ENCODE measurements at places on chromosomes 1 and 21.

DNA sequence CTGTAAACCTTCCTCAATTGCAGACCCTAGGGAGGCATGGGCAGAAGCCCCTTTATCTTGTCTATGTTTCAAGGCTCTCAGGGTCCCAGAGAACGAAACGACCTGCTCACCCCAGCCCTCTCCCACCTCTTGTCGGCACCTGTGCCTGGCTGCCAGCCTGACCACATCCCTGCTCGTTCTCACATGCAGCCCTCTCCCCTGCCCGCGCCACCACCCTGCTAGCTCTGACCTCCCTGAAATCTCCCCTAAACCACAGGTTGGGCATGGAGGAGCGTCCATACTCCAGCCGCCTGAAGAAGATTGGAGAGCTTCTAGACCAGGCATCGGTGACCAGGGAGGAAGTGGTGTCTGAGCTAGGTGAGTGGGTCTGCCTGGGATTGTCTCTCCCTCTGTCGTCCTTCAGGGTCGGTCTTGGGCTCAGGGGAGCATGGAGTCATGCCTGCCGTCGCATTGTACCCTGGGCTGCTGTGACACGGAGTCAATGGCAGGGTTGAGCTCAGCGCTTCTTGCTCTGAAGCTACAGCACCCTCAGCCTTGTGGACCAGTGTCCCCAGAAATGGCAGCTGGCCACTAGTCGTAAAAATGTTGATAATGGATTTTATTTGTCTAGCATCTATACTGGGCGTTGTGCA, 3.6 kb downstream of the ADPRS start:
- no peaks in the 10 kb centered on the region for H3K27me3 ChIP-seq
- H3K36me3 ChIP-seq, result peaks cover 44% of the 10 kb centered on the region
- H3K4me3 ChIP-seq, result no peak overlapping the region
- DNase-seq, result no peak

GRCh38 chr1:243487649-243488227, 231.9 kb downstream of the SDCCAG8 start:
- H3K27me3 ChIP-seq, result no peaks in the 10 kb centered on the region
- peaks cover 3% of the 10 kb centered on the region for H3K36me3 ChIP-seq
- peaks cover 16% of the 10 kb centered on the region for H3K4me1 ChIP-seq
- no peak overlapping the region for H3K27ac ChIP-seq
- no peak for DNase-seq
- H3K4me3 ChIP-seq, result no peak overlapping the region

GRCh38 chr1:29342983-29343382, 106.7 kb downstream of the PTPRU start:
- H3K4me1 ChIP-seq, result no peaks in the 10 kb centered on the region
- no peak for DNase-seq
- H3K36me3 ChIP-seq, result no peaks in the 10 kb centered on the region
- H3K4me3 ChIP-seq, result no peak overlapping the region

DNA sequence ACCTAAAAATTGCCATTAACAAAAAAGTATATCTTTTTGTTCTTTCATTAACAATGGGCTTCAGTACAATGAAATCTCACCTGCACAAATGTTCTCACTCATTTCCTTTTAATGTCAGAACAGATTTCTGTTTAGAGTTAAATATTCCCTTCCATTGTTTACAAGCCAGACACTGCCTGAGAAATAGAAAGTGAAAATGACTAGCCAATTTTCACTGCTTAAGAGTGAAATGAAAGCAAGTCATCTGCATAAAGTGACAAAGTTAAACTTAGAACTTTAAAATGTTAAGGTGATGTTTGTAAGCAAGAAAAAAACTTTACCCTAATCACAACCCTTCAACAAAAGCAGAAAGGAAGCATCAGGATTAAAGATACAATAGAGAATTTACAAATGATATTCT, 27.5 kb downstream of the COA6 start:
- no peaks in the 10 kb centered on the region for H3K36me3 ChIP-seq
- H3K27me3 ChIP-seq, result no peaks in the 10 kb centered on the region
- no peak overlapping the region for H3K4me3 ChIP-seq

DNA sequence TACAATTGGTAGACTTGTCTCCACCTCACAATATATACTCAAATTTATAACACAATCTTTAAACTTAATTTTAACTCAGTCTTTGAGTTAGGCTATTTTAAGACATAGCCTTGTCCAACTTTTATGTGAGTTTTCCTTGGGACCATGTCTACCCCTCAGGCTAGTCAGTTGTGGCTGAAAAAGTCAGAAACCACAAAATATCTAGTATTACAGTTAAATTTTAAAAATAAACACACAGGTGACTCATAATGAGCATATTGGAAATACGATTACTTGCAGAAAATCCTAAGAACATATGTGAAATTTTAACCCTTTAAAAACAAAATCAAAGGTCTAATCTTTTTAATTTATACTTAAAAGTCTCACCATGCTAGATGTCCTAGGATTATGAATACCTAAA, 4.8 kb upstream of the ASB17 start:
- no peaks in the 10 kb centered on the region for H3K36me3 ChIP-seq
- DNase-seq, result no peak
- H3K4me1 ChIP-seq, result no peaks in the 10 kb centered on the region
- H3K4me3 ChIP-seq, result no peak overlapping the region

Data from osteoblast (primary cell).